ENCODE measurements at places on chromosomes 3 and 15. TPM values are rescaled to one million over a fixed set of nuclear protein-coding genes. Genes with fewer than 3 reads are reported as not detected.

The PDZRN3 gene
- 77.3 TPM for total RNA-seq

The FBXW12 gene
- not detected for total RNA-seq

The SAMD7 gene
- not detected for total RNA-seq

The GP9 gene
- total RNA-seq: not detected

The COL8A1 gene
- 185 TPM for total RNA-seq

The ARRDC4 gene
- 9.2 TPM for total RNA-seq

The SPTBN5 gene
- 0.18 TPM for total RNA-seq

The SECISBP2L gene
- total RNA-seq: 25.9 TPM

Measured in smooth muscle cell of bladder (primary cell).